Activated T-cell treated with anti-CD3 and anti-CD28 coated beads, Interleukin-2, amount 50 U/mL, for 48 hours (primary cell): ENCODE measurements at places on chromosomes 2 and 18.

DNA sequence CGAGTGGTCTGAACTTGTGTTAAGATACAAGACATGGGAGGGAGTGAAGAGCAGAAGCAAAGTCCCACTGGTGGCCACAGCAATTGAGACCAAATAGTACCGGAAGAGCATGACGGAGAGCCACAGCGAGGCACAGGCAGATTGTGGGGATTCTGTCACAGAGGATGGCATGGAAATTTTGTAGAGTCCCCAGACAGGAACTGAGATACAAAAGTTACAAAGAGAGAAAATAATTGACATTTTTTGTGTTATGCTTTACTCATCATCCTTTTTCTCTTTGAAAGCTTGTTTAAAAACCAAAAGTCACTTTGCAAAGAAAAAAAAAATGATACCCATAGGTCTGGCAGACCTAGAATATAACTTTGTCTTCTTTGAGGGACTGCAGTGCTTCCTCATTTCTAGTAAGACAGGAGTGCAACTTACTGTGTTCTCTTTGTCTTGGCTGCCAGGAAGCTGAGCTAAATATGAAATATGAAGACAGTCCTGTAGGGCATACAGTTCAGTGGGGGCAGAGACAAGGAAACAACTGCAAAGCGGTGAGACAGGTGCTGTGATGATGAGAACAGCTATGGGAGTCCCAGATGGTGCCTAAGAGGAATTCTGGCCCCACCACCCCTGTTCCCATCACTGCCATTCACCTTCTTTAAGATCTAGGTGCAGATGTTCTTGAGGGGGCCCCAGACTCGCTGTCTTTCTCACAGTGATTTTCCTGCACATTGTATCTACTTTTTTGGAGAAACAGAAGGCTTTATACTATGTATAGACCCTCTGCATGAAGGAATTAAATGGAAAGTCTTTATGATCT lies 5.2 kb downstream of the ARHGAP25 start:
- peak; percentile 16 for DNase-seq

DNA sequence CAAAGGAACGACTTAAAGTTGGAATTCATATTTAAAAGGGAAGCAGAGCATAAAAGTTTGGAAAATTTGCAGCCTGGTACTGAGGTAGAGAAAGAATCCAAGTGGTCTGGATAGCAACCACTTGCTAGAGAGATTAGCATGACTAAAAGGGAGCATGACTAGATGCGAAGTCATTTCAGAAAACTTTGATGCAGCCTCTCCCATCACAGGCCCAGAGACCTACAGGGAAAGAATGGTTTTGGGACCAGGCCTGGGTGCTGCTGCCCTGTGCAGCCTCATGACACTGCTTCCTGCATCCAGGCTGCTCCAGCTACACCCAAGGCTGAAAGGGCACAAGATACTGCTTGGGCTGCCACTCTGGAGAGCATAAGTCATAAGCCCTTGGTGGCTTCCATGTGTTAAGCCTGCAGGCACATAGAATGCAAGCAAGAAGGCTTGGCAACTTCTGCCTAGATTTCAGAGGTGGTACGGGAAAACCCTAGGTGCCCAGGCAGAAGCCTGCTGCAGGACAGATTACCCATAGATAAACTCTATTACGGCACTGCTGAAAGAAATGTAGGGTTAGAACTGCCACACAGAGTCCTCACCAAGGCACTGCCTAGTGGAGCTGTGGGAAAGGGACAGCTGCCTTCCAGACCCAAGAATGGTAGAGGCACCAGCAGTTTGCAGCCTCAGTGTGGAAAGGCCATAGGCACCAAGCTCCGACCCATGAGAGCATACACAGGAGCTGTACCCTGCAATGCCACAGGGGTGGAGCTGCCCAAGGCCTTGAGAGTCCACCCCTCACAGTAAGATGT lies 12.6 kb upstream of the CHN1 start:
- no peak for DNase-seq

DNA sequence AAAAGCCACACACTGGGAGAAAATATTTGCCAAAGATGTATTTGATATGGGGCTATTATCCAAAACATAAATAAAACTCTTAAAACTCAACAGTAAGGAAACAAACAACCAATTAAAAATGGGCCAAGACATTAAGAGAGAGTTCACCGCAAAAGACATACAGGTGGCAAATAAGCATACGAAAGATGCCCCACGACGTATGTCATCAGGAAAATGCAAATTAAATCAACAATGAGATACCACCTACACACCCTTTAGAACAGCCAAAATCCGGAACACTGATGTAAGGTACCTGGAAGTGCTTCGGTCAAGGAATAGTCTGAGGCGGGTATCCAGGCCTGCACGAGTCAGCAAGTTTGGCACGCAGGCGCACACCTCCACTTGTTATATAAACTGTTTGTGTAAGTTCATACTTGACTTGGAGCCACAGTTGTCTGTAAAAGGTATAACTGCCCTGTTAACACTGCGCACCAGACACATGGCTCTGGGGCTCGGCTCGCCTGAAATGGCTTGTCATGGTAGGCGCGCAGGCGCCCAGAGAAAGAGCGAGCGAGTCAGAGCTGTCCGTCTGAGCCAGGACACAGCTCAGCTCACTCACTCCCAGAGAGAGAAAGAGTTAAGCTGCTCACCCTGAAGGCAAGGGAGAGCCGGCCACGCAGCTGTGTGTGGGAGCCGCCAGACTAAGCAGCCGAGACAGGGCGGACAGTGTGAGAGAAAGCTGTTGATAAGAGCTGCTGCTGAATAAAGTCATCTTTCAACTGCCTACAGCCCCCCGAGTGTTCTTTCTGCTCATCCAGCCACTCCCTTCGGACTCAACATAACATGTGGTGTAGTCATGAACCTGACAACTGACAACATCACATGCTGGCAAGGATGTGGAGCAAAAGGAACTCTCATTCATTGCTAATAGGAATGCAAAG lies 87.3 kb downstream of the HNRNPLL start:
- no peak for DNase-seq

DNA sequence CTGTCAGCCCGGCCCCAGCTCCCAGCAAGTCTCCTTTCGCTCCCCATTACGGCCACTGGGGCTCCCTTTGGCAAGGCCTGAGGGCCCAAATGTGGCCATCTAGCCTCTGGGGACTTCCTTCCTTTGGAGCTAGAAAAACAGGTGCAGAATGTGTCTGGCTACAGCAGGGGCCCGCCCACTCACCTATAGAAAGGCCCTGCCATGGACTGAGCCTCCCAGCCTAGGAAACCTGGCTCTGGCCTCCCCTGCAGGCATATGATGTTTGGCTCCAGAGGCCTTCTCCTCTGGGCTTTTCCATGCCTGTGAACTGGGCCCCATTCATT lies 55.3 kb upstream of the ALPP start:
- DNase-seq: no peak

DNA sequence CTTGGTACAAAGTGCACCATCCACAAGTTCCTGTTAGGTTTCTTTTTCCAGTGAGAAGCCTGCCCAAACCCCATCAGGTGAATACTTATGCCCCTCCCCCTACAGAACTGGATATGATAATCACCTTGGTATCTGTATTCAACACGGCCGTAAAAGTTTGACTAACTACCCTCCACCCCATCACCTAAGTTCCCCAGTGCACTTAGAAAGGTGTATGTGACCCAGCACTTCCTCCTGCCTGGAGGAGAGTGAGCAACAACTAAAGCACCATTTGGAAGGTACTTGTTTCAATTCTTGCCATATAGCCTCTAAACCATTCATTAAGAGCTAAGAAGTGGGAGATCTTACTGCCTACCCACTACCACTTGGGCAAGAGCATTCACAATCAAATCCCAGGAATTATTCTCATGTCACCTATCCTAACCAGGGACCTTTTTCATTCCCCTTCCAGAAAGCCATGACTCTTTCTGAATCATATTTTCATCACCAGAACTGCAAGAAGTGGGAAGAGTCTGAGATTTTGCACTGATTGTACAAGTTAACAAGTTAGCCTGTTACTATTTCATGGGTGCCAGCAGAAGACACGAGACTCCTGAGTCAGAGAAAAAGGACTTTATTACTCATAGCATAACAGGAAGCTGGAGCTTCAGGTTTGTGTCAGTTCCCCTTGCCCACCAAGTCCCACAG lies 53.5 kb upstream of the NDUFV2 start:
- DNase-seq: no peak

DNA sequence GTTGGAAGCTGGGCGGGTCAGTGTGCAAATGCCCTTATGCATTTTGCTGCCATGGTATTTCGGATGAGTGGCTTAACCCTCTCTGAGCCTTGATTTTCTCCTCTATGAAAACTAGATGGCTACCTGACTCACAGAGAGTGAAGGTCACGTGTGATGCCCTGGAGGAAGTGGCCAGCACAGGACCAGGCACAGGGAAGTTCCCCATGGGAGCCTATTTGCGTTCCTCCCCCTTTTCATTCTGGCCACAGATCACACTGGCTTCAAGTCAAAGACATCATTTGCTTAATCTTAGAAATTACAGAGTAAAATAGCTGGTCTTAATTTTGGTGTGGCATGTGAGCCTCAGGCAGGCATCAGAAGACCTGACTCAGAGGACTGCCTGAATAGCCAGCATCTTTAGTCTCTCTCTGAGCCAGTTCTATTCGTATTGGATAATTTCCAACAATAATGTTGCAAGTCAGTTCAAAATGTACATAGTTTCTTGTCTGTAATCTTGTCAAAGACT lies 57.6 kb upstream of the CD302 start:
- DNase-seq: no peak

GRCh38 chr18:75052475-75052874 lies 156.5 kb downstream of the PTGR3 start:
- no peak for DNase-seq

GRCh38 chr2:240611601-240612210 lies 13.6 kb upstream of the GPR35 start:
- DNase-seq: no peak

DNA sequence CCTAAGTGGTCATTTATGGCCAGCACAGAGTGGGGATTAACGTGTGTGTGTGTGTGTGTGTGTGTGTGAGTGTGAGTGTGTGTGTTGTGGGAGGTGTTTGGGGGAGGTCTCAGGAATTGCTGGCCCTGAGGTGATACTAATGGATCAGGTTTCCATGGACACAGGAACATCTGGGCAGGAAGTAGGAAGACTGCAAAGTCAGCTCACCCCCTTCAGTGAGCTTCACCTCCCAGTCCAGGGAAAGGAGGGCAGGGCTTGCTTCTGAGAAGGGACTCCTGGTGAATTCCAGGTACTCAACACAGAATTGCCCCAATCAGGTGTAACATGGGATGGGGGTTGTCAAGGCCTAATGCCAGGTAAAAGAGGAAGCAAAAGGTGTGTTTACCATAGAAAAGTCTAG lies 30.3 kb upstream of the IL1R1 start:
- no peak for DNase-seq

DNA sequence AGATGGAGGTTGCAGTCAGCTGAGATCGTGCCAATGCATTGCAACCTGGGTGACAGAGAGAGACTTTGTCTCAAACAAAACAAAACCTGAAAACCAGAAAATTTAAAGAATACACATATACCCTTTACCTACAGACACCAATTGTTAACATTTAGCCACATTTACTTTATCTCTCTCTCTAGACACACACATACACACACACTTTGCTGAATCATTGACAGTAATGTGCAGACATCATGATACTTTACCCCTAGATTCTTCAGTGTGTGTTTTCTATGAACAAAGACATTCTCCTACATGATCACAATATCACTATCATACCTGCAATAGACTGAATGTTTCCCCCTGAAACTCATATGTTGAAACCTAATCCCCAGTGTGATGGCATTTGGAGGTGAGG lies 10.2 kb upstream of the CFLAR start:
- no peak for DNase-seq

- no peak for DNase-seq
Observed at GRCh38 chr2:82124629-82125028, 1820.1 kb upstream of the LRRTM1 start.

GRCh38 chr2:105254531-105255210 lies 13.1 kb downstream of the GPR45 start:
- no peak for DNase-seq

DNA sequence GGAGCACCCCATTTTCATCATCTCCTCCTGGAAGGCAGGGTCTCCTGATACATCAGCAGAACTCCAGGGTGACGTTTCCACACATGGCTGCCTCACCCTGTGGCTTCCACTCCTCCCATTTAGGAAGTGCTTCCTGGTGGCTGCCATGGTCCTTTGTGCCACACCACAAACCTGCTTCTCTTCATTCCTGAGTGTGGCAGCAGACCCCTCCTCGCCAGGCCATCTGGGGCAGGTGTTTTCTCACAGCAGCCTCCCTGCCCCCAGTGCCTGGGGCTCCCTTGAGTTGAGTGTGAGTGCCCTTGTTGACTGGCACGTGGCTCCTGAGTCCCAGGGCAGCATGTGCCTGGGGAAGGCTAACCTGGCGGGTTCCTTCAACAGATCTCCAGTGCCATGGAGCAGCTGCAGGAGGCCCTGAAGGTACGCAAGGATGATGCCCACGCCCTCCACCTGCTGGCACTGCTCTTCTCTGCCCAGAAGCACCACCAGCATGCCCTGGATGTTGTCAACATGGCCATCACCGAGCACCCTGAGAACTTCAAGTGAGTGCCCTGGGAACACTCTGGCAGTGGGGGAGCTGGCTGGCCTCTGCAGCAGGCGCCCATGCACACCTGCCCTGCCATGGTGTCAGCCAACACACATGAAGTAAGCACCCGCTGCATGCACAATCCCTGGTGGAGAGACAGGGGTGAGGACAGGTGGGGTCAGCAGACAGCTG lies 113.4 kb upstream of the MCFD2 start:
- DNase-seq: no peak

GRCh38 chr2:20423847-20424246 lies 23.0 kb upstream of the RHOB start:
- DNase-seq: no peak

DNA sequence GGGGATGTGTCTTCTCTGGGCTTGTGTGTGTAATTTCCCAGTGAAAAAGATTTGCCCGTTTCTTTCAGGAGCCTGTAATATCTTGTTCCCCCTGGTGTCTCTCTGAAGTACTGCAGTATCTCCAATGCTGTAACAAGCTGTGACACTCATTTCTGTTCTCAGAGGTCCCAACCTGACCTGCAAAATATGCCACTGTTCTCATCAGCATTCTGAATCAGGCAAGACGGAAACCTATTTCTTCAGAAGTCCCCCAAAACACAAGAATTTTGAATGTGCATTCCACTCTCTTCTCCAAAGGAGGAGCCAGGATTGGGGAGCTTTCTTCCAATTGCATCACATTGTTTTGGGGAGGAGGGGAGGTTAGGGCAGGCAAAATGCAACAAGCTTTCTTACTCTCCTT lies 77.0 kb upstream of the CNGA3 start:
- no peak for DNase-seq

DNA sequence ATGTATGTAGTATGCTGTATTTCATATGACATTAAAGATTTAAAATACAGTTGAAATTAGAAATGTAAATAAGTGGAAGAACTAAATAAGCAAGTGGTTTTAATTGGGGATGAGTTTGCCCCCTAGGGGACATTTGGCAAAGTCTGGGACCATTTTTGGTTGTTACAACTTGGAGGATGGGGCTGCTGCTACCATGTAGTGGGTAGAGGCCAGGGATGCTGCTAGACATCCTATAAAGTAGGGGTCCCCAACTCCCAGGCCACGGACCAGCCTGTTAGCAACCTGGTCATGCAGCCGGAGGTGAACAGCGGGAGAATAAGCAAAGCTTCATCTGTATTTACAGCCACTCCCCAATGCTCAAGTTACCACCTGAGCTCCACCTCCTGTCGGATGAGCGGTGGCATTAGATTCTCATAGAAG lies 27.9 kb upstream of the ASNSD1 start:
- DNase-seq: no peak
